ENCODE measurements at places on chromosomes 13 and 19.

GRCh38 chr19:56117376-56117884, 3.7 kb downstream of the ZNF787 start:
- no peak for DNase-seq

DNA sequence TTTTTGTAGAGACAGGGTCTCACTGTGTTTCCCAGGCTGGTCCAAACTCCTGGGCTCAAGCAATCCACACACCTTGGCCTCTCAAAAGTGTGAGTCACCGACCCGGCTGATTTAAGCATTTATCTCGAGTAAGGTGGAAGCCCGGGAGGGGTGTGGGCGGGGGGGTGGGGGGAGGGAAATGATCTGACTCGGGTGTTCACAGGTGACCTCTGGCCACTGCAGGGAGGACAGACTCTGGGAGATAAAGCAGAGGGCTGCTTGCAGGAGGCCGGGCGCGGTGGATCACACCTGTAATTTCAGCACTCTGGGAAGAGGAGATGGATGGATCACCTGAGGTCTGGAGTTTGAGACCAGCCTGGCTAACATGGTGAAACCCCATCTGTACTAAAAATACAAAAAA, 7.9 kb downstream of the DENND1C start:
- DNase-seq = no peak

DNA sequence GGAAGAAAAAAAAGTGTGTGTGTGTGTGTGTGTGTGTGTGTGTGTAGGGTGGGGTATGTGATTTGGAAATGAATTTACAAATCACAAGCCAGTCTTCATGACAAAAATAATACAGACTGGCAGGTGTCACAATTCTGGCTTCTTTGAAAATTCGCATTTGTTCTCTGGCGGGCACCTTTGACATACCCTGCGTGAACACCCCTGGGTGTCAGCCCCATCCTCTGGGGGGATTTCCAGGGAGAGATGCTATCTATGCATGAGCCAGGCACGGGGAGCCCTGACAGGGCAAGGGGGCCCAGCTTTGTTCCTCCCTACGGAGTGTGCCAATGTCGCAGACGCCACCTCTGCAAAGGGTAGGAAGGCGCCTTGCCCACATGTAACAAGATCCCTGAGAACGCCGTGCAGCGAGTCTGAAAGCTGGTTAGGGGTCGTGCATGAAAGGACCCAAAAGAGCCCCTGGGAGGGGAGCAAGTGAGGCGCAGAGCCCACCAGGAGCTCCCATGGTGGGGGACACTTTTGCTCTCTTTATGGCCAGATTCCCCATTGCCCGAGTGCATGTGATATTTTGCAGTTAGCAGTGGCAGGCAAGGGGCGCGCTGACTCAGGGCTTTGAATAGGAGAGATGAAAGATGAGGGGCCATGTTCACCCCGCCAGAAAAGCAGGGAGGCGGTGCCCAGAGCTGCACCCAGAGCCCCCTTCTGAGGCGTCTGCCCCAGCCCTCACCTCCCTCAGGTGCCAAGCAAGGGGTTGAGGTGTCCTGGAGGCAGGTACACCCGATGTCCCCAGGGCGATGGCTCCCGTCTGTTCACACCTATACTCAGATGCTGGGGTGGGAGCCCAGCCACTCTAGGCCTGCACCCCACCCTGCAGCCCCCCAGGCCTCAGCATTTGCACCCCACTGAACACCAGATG, 45.3 kb downstream of the KLF2 start:
- DNase-seq = no peak

DNA sequence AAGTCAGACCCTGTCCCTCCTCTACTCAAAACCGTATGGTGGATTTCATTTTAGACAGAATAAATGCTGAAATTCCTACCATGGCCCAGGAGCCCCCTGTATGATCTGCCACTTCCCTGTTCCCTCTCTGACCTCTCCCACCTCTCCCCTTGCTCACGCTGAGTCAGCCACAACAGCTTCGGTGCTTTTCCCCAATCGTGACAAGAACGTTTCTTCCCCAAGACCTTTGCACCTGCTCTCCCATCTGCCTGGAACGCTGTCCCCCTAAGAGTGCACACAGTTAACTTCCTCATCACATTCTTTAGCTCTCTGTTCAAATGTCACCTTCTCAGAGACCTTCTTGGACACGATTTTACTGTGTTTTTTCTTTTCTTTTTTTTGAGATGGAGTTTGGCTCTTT, 2.3 kb downstream of the VRK3 start:
- no peak for DNase-seq

- DNase-seq = no peak
Observed at GRCh38 chr13:45051315-45051714, 62.0 kb downstream of the GPALPP1 start.

Data from cerebellar cortex (tissue), 1 donor.